ENCODE measurements at places on chromosomes 1 and 21.

GRCh38 chr1:18112611-18113010 lies 5.0 kb downstream of the IGSF21 start:
- no peak for DNase-seq

GRCh38 chr21:36706951-36707762 lies 8.2 kb downstream of the SIM2 start:
- DNase-seq = no peak

- no peak for DNase-seq
Measured at GRCh38 chr21:35381743-35382310, 332.7 kb upstream of the RUNX1 start.

- no peak for DNase-seq
Measured at GRCh38 chr1:200233393-200233792, 176.4 kb downstream of the ZNF281 start.

DNA sequence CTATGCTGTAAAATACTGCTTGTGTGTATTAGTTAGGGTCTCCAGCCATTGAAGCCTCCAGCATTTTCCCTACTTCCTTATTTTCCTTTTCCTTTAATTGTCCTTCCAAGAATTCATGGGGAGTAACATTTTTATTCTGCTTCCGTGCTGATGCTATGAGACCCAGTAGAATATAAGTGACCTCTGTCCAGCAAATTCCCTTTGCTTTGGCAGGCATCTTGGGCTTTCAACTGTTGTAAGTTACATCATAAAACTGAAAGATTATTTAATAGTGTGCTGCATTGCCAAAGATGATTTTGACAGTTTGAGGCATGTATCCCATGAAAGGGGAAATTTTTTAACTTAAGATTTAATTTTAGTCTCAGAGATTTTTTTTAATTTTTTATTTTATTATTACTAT lies 48.1 kb upstream of the B3GALT2 start:
- no peak for DNase-seq

DNA sequence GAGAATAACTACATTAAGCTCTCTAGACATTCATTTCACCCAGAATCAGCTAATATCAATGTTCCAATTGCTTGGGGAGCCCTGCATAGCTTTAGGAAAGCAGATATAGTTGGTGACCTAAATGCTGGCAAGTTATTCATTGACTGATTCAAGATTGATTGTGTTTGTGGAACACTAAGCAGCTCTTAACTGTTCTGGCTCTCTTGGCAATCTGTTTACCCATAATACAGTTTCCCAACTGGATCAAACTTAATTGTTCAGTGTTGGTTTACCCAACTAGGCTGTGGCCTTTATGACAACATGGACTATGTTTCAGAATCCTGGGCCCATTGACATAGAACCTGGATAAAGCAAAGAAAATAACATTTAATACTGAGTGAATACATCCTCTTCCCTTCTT lies 83.7 kb downstream of the NRDC start:
- DNase-seq = no peak

- no peak for DNase-seq
Measured at GRCh38 chr1:47235241-47235681, 3.2 kb upstream of the TAL1 start.

DNA sequence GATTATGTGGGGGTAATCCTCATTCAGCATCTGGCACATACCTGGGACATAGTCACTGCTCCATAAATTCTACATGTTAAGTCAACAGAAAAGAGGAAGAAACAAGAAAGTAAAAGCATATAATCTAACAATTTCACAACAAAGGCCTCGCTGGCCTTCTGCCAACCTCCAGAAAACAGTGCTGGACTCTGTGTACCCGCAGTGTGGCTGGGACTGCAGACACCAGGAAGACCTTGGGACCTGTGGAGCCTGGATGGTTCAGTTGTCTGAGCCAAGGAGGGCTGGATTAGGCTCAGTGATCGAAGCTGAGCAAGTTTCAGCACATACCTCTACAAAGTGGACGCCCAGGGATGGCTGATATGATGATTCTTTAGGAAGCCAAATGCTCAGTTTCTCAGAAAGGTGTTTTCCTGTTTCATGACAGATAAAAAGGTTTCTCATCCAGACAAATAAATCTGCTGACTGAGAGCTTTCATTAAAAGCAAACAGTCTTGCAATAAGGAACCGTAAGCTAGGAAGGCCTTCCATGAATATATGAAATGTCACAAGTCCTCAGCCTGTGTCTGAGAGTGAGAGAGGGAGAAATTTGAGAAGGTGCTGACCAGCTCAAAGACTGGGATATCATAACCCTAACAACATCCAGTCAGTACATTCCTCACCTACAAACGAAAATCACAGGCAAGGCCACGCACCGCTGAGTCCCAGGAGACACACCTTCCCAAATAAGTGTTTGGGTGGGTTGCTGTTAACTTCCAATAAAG lies 48.4 kb downstream of the CAPZB start:
- no peak for DNase-seq

Data from T-helper 2 cell (primary cell).